ENCODE measurements at places on chromosomes 7 and 10. TPM values are rescaled to one million over a fixed set of nuclear protein-coding genes. Genes with fewer than 3 reads are reported as not detected.

The CRHR2 gene
- not detected for total RNA-seq

The HOXA6 gene
- total RNA-seq, result 5.8 TPM

The MYPN gene
- total RNA-seq, result under 0.01 TPM

The TBRG4 gene
- 54.1 TPM for total RNA-seq

The GPR85 gene
- 2.6 TPM for total RNA-seq

The TET1 gene
- total RNA-seq, result 4.7 TPM

The ZNF438 gene
- 2.3 TPM for total RNA-seq

The STAG3 gene
- 0.88 TPM for total RNA-seq

The DRGX gene
- not detected for total RNA-seq

The OPN1SW gene
- not detected for total RNA-seq

The FAM180A gene
- 7.2 TPM for total RNA-seq

The TMEM270 gene
- not detected for total RNA-seq

The CTBP2 gene
- 60.3 TPM for total RNA-seq

The ACBD7 gene
- 0.30 TPM for total RNA-seq

The TRA2A gene
- total RNA-seq, result 28.1 TPM

The ABCB1 gene
- 0.05 TPM for total RNA-seq

The MOGAT3 gene
- total RNA-seq, result not detected

The IKZF1 gene
- not detected for total RNA-seq

The AASS gene
- 48.5 TPM for total RNA-seq

The RADIL gene
- 1.2 TPM for total RNA-seq

The PRKCQ gene
- 0.55 TPM for total RNA-seq

The DYDC2 gene
- total RNA-seq, result not detected

The TMEM176B gene
- total RNA-seq, result not detected

The HIPK2 gene
- total RNA-seq, result 35.9 TPM

The ANKRD2 gene
- total RNA-seq, result 0.89 TPM

The STEAP4 gene
- not detected for total RNA-seq

The DPYSL4 gene
- 6.3 TPM for total RNA-seq

The SRRM3 gene
- total RNA-seq, result 0.30 TPM
